Neuronal stem cell (in vitro differentiated cells): ENCODE measurements at places on chromosomes 5 and 9.

- no peak for DNase-seq
Measured at GRCh38 chr9:110112792-110113191, 95.2 kb downstream of the C9orf152 start.

GRCh38 chr9:135568026-135568425 lies 6.5 kb downstream of the PAEP start:
- DNase-seq = no peak

- no peak for DNase-seq
Measured at GRCh38 chr9:109467936-109468335, 30.2 kb downstream of the PTPN3 start.

DNA sequence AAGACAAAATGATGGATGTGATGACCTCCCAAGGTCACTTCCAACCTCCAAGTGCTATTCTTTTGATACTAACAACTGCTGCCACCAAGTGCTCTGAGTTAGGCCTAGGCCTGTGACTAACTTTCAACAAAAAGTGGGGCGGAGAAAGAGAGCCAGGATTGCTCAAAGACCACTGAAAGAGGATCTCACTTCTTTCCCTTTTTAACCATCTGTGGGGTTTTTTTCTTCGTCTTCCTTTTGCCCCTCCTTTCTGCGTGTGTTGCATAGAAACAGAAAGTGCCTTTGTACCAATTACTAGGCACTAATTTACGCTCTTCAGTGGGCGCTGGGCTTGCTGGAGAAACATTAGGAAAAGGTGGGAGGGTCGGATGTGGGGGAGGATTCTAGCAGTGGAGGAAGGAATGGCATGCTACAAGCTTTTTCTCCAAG lies 8.0 kb downstream of the KLF9 start:
- no peak for DNase-seq

GRCh38 chr5:87195104-87195591 lies 72.5 kb upstream of the RASA1 start:
- no peak for DNase-seq

DNA sequence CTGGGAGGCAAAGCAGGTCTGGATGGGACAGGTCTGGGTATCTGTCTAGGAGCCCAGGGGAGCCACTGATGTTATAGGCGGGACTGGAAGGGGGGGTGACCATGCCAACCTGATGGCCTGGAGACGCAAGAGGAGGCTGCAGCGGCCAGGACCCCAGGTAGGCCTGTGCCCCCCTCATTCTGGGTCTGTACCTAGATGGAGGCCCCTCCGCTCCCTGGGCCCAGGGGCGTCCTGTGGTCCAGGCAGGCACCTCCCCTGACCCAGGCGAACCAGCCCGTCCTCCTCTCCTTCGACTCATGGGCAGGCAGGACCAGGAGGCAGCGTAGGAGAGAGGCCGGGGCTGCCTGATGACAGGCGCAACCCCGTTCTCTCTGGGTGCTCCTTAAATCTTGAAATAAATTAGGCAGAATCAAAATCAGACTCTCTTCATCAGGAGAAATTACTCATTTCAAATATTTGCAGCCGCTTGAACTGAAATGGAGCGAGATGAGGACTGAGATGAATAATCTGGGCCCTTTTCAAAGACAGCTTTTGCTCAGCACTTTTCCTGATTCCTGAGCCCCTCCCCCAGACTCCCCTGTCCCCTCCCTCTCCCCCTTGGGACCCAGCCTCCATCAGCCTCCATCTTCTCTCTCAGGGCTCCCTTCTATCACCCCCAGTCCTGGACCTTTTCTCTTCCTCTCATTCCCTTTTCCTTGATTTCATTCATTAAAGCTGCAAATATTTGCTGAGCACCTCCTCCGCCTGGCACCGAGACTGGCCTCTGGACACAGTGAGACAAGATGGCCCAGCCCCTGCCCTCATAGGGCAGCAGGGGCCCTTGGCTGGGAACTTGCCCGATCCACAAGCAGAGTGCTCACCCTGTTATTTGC lies 46.8 kb upstream of the IER5L start:
- DNase-seq = no peak

- no peak for DNase-seq
Measured at GRCh38 chr5:160230686-160231527, 1.6 kb downstream of the FABP6 start.
